Occipital lobe (tissue), 3 donors: ENCODE measurements at places on chromosomes 12 and 14. TPM values are rescaled to one million over a fixed set of nuclear protein-coding genes. Genes with fewer than 3 reads are reported as not detected.

The KRT83 gene
- not detected for total RNA-seq

The TUNAR gene
- 5.8 TPM for total RNA-seq

The LTB4R gene
- 1.6 TPM for total RNA-seq

The ARHGDIB gene
- total RNA-seq: 5.8 TPM

The GARIN6 gene
- not detected for total RNA-seq

The SERPINA12 gene
- total RNA-seq: not detected
